ENCODE measurements at places on chromosomes 11 and 22. TPM values are rescaled to one million over a fixed set of nuclear protein-coding genes. Genes with fewer than 3 reads are reported as not detected.

- DNase-seq, result no peak
Measured at GRCh38 chr22:42500836-42501179, 18.8 kb downstream of the RRP7A start.

DNA sequence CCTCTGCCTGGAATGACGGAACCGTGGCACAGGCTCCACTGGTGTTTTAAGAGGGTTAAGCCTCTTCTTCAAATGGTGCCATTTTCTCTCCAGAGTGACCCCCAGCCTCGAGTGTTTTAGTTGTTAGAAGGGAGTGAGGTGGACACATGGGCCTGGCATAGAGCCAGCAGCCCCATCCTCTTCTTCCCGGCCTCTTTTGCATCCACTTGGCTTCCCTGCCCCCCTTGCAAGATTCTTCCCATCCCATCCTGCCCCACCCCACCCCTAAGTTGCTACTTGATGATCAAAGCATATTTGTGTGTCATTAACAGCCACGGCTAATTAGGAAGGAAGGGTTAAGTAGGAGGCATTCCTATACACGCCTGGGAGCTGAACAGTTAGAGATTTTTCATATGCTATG lies 72.3 kb upstream of the CRYBB3 start:
- peak; percentile 53 for DNase-seq

GRCh38 chr22:47049078-47049624 lies 286.7 kb downstream of the TBC1D22A start:
- DNase-seq, result peak; percentile 43

DNA sequence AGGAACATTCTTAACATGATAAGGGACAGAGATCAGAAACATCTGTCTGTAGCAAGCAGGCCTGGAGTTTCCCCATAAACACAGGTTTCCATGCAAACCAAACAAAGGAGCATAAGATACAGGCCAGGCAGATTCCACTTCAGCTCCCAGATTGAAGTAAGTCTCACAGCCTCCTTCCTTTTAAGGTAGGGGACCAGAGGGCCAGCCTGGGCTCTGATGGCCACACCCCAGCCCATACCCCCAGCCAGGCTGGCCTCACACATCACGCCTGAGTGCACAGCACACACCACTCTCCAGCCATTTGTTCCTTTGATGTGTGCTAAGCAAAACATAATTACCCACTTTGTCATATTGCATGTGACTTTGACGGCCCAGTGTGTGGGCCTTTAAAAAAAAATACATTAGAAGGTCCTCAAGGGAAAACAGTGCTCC lies 518.7 kb downstream of the NTM start:
- DNase-seq, result no peak

Gene OR51B2
- total RNA-seq, result not detected

- DNase-seq, result no peak
Measured at GRCh38 chr11:18019650-18020049, 6.8 kb upstream of the SERGEF start.

- DNase-seq, result no peak
Measured at GRCh38 chr11:33634291-33634834, 66.3 kb downstream of the C11orf91 start.

DNA sequence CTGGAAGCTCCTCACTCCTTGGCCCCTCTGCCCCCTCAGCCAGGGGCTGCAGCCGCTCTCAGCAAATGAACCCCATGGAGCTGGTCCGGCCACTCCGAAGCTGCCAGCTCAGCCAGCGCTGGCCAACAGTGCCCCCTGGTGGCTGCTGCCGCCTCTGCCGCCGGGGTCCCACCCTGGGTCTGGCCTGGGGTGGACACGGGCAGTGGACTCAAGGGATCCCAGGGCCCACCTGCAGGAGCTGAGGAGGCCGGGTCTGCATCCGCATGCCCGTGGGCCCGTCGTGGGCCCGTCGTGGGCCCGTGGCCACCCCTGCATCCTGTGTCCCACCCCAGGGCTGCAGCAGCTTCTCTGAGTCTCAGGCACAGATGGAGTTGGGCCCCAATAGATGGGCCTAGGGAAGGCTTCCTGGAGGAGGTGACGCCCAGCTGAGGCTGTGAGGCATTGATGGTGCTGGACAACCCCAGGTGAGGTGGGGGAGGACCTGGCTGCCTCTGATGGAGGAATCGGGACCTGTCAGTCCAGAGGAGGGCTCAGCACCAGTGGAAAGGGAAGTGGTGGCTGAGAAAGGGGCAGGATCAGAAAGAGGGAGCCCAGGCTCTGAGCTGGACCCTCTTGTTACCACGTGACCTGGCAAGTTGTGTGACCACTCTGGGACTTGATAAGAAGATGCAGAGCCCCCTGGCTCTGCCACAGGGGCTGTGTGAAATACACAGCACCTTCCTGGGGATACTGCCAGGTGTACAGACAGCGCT lies 522.3 kb downstream of the BRD1 start:
- DNase-seq, result no peak

Gene APOBEC3A
- total RNA-seq, result 1.2 TPM

- DNase-seq, result no peak
Measured at GRCh38 chr11:133828871-133829270, 16.4 kb downstream of the SPATA19 start.

Gene AIFM3
- 3.1 TPM for total RNA-seq

Gene SYT7
- 5.7 TPM for total RNA-seq

DNA sequence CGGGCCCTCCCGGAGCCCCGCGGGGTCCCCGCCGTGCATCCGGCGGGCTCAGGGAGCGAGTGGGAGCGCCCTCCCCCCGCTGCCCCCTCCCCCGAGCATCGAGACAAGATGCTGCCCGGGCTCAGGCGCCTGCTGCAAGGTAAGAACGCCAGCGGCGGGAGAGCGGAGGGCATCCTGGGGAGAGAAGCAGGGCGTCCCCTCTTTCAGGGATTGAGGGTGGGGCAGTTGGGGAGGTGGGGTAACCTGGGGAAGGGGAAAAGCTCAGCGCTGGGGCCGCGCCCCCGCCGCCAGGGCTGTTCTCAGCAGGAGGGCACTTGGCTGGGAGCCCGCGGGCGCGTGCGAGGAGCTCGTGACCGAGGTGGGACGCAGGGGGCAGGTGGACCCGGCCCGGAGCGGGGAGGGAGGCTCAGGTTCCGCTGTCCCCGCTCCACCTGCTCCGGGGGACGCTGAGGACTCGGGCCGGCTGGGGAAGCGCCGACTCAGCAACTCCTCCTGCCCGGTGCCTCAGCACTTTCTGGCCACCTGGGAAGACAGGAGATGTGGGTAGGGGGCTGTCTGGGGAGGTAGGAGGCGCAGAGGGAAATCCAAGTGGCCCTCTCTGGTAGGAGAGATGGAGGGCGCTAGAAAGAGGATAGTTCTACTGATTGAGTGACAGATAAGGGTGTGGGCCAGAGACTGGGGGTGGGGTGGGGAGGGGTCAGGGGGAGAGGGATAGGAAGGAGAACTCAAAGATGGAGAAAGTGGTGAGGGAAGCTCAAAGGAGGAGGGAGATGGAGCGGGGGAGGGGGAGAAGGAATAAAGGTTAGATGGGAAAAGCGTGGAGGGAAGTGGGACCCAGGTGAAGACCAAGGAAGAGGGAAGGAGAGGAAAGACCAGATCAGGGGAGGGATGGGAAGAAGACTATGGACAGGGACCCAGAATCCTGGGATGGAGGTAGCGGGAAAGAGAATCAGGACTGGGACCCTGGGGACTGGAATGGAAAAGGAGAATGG lies 726 bp downstream of the RTN4RL2 start:
- DNase-seq, result peak; percentile 38

DNA sequence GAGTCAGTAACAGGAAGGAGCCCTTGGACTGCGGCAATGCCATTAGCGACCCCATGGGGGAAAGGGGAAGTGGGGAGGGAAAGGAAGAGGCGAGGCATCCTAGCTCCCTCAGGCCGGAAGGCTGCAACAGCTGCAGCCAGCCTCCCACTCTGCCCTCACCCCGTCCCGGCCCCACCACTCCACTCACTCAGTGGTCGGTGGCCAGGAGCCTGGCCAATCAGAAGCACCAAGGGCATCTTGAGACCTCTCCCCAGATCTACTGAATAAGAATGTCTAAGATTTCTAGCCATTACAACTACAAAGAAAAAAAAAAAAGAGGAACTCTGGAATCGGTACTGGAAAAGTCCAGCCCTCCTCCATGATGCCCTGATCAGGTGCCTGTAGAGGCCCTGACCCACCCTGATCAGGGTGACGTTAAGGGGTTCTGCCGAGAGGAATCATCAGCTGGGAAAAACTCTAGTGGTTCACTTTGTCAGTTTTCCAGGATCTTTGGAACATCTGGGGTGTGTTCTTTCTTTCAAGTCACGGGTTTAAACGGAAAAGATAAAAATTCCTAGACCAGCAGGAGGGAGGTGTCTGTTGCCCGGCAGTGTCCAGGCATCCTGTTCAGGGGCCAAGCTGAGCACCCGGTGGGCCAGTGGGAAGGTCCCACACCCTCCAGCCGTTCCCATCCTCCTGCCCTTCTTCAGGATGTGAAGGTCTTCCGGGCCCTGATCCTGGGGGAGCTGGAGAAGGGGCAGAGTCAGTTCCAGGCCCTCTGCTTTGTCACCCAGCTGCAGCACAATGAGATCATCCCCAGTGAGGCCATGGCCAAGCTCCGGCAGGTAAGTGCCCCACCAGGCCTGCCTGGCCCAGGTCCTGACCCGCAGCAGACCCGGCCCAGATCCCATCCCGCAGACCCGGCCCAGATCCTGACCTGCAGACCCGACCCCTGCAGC lies 14.4 kb downstream of the OAF start:
- peak; percentile 84 for DNase-seq

DNA sequence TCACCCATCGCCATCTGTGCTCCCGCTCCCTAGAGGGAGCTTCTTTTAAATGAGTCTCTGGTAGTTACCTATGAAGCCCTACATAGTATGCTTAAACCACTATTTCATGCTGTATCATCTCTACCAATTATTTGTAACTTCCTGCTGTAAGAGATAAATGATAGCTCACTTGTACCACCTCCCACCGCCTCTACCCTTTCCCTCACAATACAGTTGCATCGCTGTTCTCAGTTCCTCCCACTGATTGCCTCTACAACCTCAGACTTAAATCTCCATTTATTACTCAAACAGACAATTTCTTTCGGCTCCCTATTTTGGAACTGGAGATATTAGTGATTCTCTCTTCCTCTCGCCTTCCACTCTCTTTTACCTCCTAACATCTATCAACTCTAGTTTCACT lies 222.9 kb upstream of the ZC3H12C start:
- no peak for DNase-seq

DNA sequence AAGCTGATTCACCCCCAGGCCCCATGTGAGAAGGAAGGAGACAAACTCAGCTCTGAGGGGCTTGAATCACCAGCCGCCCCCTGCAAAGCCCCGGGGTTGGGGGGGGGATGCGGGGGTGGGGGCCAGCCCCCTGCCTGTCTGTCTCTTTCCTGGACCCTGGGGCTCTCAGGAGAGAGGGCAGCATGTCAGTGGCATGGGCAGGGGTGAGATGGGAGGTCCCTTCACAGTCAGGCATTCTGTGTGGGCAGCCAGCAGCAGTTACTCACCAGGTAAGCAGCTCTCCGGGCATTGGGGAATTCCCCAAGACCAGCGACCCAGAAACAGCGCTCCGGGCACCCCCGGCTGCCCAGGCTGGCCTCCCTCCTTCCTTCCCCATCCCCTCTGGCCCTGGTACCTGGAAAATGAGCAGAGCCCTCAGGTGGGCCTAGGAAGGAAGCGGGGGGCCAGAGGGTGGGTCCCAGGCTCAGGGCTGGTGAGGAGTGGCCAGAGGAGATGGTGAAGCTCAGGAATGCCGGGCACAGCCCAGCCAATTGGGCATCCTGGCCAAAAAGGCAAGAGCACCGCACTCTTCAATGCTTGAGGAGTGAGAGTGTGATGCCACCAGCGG lies 4.2 kb upstream of the LIF start:
- peak; percentile 84 for DNase-seq

DNA sequence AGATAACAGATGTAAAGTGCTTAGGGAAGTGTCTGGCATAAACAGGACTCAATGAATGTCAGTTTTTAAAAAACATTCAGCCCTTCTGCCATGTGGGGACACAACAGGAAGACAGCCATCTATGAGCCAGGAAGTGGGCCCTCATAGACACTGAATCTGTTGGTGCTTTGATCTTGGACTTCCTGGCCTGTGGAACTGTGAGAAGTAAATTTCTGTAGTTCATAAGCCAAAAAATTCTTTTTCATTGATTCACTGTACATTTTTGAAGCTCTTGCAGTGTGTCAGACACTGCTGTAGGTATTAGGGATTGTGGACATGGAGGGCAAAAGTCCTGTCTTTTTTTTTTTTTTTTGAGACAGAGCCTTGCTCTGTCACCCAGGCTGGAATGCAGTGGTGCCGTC lies 188.6 kb downstream of the HIPK3 start:
- no peak for DNase-seq

Gene RFPL3
- total RNA-seq, result not detected

DNA sequence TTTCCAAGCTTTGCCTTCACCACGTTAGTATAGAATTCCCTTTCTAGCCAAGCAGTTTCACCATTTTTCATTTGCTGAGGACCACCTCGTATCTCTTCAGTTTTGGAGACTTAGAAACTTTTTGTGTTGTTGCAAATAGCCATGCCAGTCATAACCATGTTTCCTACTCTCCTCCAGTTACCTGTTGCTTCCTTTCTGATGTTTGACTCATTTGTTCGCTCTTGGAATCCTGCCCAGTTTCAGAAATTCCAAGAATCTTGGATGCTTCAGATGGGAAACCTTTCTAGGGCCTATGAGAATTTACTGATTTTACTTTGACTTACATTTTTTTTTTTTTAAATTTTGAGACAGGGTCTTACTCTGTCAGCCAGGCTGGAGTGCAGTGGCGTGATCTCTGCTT lies 65.4 kb downstream of the PPP6R3 start:
- no peak for DNase-seq

DNA sequence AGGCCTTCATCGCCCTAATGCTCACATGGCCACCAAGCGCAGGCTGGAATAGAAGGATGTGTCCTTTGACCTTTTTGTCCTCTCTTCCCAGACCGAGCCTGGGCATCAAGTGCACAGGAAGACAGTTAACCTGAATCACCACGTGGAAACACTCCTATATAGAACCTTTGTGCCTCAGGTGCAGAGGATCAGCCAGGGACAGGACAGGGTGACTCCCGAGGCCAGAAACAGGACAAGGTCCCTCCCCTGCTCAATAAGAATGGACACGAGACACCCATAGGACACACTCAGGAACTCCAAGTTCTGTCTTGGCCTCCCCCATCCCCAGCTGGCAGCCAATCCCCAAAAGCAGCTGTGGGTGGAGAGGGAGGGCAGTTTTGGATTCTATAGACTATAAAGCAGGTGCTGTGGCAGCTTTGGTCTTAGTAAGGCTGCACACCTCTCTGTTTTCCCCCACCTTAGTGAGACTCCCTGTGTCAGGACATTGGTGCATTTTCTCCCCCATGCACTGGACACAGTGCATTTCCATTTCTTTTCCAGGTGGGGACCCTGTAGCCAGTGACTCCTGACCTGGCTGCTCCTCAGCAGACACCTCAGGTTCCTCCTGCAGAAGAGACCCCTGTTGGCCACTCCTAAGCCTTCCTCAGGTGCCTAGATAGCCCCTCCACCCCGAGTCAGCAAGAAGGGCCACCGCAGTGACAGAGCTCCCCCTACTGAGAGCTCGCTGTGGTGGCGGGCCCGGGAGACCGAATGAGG lies 43.6 kb upstream of the POU2AF1 start:
- DNase-seq, result peak; percentile 81

Measured in kidney (tissue), 22 donors.